ENCODE measurements at places on chromosomes 7 and 10.

DNA sequence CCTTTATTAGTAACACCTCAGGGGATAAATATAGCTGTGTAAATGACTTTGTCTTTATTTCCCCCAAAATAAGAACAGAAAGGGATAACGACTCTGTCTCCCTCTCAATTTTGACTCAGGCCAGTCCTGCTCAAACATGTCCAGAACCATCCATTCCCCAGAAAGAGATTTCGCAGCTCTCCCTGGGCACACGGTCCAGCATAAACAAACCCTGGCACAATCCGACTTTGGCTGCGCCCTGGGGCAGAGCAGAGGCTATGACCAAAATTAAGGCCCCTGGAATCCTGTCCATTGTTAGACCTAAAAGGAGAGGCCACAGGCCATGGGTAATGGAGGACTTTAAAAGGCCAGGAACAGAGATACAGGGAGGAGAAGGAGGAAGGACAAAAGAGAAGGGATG is 99.1 kb downstream of the PRPF18 start:
- no peak for DNase-seq

DNA sequence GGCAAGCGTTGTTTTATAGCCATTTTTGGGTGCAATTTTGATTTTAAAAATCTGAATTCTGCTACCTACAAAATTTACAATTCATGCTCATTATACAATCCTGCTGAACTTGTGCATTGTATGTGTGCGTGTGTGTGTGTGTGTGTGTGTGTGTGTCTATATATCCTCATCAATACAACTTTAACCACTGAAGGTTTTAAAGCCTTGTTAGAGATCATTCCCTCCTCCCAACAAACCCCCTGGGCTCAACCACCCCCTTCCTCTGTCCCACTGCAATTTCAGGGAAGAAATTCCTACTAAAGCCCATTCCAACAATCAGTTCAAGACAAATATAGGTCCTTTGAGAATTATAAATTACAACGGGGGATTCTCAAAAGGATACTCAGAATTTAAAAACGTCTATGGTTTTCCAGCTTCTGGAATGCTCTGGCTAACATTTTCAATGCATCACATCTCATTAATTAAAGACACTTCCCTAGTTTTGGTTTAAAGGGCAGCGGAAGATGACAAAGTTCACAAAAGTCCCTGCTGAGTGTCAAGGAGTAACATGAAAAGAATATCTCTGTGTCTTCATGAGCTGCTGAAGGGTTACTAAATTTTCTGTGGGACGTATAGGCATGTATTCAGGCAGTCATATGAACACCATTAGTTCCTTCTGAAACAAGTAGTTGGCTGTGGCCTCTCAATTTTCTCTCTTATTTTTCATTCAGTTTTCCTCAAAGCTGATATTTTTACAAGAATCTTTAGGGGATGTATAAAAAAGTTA is 889 bp upstream of the SEMA3A start:
- DNase-seq, result no peak

GRCh38 chr7:77238703-77239136 is 39.1 kb upstream of the FGL2 start:
- DNase-seq, result no peak

GRCh38 chr7:140506788-140507464 is 27.6 kb upstream of the MKRN1 start:
- no peak for DNase-seq

DNA sequence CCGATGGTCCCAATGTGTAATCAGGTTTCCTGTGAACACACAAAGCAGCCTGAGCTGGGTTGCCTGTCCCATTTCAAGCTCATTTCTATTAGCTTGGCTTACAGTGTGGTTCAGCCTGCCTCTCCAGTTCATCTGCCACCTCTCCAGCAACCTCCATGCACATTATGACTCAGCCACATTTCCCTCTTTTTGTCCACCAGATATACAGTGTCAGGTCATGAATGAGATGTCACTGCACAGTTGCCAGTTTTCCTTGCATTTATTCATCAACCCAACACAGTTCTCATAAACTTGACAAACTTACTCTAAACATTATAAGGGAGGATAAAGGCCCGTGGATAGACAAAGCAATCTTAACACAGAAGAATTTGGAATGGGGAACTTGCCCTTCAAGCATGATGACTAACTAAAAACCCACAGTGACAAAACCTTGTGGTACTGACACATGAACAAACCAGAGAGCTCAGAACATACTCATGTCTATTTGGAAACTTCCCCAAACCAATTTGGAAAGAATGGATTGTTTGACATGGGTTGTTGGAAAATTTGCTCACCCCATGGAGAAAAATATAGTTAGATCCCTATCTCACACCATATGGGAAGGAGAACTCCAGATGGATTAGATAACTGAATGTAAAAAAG is 2.5 kb upstream of the CFAP58 start:
- DNase-seq, result no peak

GRCh38 chr10:120429395-120429794 is 27.6 kb upstream of the PLPP4 start:
- no peak for DNase-seq

DNA sequence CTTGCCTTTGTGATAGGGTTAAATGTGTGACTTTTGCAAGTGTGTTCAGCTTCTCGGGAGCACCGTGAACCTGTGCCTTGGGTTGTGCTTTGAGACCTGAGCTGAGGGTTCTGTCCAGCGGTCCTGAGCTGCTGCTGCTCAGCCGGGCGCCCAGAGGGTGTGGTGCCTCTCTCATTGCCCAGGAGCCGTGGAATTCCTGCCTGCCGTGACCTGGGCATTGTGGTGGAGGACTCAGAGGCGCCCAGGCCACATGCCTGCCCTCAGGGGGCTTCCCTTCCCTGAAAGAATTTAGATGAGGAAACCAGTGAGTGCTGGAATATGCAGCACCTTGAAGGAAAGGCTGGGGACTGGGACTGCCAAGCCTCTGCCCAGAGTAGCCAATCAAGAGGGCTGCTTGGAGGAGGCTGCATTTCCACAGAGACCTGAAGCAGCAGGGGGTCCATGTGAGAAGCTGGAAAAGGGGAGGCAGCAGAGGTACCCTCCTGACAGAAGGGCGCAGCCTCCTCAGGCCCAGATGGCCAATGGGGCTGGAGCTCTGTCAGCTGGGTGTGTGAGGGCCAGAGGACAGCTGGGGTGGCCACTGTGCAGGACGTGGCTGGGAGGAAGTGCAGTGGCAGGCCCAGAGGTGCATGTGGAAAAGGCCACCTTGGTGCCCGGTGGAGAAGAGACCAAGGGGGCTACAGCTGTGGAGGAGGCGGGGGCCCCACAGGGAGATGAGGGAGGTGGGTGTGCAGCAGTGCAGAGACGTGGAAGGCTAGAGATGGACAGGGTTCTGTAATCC is 107.3 kb downstream of the NKX6-2 start:
- no peak for DNase-seq

DNA sequence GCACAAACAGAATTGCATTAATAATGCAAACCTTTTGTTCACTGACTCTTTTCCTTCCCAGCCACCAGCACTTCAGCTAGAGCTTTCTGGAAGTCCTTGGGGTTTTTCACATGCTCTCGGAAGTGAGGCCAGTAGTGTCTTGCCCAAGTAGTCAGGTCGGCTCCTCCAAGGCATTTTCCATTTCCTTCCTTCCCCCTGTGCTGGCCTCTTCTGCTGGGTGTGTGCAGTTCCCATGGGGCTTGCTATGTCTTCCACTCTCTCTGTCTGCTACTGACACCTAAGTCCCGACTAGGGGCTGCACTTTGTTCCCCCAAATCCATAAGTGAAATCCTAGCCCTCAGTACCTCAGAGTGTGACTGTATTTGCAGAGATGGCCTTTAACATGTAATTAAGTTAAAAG is 175.6 kb upstream of the BMPER start:
- no peak for DNase-seq

DNA sequence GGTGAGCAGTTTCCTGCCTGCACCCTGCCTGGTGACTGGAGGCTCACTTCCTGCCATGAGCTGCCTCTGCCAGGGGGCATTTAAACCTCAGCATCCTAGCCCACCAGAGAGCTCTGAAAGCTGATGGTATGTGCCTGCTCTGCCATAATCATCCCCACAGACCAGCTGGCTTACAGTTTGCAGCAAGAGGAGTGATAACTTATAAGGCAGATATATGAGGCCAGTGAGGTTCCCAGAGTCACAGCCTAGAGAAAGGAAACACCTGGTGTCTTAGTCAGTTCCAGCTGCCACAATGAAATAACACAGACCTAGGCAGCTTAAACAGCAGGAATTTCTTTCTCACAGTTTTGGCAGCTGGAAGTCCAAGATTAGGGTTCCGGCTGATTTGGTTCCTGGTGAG is 232.0 kb downstream of the PAXIP1 start:
- no peak for DNase-seq

GRCh38 chr7:49112222-49112621 is 187.9 kb downstream of the CDC14C start:
- DNase-seq, result no peak

GRCh38 chr10:45438466-45439090 is 64.6 kb downstream of the ALOX5 start:
- no peak for DNase-seq

DNA sequence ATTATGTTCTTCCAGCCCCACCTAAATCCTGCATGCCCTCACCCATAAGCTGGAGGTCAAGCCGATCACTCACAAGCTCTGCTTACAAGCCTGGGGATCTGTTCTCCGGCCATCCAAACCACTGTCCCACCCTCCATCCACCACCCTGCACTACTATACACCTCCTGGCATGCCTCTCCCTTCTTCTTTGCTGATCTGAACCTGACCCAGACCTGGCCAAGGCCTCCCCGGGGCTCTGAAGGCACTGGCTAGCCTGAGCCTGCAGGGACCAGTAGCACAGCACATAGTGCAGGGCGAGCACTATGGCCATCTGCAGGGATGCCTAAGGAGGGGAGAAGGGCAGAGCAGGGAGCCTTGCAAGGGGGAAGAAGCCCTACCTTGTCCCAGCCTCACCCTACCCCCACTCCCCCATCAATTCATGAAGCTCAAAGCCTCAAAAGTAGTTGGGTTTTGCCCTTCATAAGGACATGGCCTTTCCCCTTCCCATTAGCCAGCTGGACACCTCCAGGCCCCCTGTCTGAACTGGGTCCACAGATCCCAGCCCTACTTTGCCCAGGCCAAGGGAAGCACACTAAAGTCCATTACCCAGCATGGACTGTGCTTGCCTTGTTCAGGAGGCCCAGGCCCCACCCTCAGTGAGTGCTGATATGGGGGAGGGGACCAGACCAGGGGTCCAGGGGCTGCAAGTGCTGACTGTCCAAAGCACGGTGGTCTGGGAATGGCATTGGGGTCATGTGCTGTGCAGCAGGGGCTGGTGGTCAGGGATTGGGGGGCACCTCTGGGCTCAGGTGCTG is 29.6 kb downstream of the CHAT start:
- DNase-seq, result no peak

GRCh38 chr7:84291756-84292155 is 97.2 kb upstream of the SEMA3A start:
- DNase-seq, result no peak

- no peak for DNase-seq
Measured at GRCh38 chr10:49021685-49022084, 82.0 kb upstream of the LRRC18 start.

- DNase-seq, result no peak
Measured at GRCh38 chr7:79604841-79605240, 151.4 kb upstream of the MAGI2 start.

- no peak for DNase-seq
Measured at GRCh38 chr7:158167373-158167772, 420.2 kb downstream of the PTPRN2 start.

DNA sequence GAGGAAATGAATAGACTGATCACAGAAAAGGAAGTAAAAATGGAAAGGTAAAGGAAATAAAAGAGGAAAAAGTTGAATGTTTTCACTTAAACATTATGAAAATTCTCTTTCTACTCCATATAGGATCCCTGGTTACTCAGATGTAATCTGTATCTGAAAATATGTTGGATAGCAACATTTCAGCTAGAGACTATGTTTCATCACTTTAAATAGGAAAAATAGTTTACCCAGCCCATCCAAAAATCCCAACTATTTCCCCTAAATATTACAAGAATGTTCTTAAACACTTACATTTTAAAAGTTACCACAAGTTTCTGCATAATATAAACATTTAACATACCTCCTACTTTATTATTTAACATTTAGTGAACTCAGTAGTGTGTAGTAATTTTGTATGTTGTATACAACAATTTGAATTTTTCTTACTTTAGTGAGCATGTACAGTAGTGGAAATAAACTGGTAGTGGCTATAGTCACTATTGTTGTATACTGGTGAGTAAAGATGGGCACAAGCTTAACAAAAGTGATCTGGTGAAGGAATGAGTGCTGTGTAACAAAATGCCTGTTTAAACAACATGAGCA is 27.1 kb downstream of the SLF2 start:
- DNase-seq, result no peak

GRCh38 chr10:69962746-69963135 is 89.9 kb upstream of the MACROH2A2 start:
- DNase-seq, result no peak

GRCh38 chr10:89853781-89854191 is 152.4 kb downstream of the KIF20B start:
- no peak for DNase-seq

DNA sequence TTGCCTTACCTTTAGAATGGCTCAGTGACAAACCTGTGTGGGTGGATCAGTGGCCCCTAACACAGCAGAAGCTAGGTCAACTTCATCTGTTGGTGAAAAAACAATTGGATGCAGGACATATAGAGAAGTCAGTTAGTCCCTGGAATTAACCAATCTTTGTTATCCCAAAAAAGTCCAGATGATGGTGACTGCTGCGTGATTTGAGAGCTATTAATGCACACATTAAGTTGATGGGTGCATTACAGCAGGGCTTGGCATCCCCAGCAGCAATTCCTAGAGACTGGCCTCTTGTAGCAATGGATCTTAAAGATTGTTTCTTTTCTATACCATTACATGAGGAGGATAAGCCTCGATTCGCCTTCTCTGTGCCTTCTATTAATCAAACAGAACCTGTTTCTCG is 33.3 kb downstream of the OR13A1 start:
- no peak for DNase-seq

- no peak for DNase-seq
Measured at GRCh38 chr10:59976909-59977308, 70.6 kb upstream of the CCDC6 start.

DNA sequence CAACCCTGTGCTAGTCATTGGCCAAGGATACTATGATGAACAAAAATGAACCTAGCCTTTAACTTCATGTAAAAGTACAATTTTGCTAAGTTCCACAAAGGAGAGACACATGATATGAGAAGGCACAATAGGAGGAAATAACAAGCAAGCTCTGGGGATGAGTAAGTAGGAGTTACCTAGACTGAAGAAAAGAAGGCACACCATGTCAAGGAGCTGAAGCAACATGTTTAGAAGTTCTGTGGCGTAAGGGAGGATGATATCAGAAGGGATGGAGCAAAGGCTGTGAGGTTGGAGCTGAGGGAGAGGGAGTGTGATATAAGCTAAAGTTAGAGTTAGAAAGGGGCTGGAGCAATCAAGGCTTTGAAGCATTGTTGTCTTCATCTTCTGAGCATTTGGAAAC is 25.6 kb downstream of the KIFBP start:
- DNase-seq, result no peak

GRCh38 chr10:17989908-17990767 is 38.4 kb downstream of the SLC39A12 start:
- no peak for DNase-seq

GRCh38 chr10:132784866-132785722 is 853 bp downstream of the NKX6-2 start:
- no peak for DNase-seq

GRCh38 chr10:90920986-90921666 is at the start of gene ANKRD1:
Gene ANKRD1, minus strand, starts transcription at chr10:90921087. Its CDS starts 60 bp downstream, at chr10:90921027.
- DNase-seq, result no peak

- DNase-seq, result no peak
Measured at GRCh38 chr7:32564542-32564941, 69.3 kb downstream of the AVL9 start.

- DNase-seq, result no peak
Measured at GRCh38 chr7:152145853-152146466, 120.5 kb downstream of the GALNT11 start.
